Stromal cell of bone marrow (primary cell): ENCODE measurements at places on chromosomes 1 and 21.
A peak's percentile ranks its signal among the peaks of the same experiment; 100 is the strongest.

DNA sequence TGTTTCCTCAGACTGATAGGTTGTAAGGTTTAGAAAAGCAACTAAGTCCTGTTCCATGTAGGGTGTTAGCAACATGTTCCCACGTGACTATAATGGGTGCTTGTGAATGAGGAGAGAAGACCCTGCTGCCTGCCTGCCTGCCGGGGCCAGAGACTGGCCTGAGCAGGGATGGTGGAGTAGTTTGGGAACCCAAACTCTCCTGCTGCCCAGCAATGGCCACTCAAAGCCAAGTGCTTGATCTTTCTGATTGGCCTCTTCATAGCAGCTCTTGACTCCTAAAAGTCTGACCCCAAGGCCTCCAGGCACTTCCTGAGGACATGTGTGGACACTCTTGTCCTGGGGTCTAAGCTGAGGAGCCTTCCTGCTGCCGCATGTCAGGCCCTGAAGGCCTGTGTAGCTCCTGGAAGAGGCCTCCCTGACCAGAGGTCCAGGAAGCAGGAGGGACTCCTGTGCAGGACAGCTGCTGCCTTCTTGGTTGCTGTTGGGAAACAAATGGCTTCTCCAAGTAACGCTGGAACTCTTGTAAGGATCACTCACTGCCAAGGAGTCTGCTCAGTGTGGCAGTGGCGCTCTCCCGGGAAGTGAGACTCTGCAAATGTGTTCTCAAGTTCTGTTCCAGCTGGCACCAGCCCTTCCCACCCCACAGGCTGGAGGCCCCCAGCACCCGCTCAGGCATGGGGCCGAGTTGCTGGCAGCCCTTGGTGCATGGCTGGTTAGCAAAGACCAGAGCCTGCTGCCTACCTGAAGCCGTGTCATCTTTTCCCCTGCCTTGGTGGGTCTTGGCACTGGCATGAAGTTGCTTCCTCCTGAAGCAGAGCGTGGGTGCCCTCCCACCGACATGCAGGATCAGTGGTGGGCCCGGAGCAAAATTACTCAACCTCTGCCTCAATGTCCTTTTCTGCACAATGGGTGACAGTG lies 35.5 kb downstream of the MAN1C1 start:
- DNase-seq = no peak

DNA sequence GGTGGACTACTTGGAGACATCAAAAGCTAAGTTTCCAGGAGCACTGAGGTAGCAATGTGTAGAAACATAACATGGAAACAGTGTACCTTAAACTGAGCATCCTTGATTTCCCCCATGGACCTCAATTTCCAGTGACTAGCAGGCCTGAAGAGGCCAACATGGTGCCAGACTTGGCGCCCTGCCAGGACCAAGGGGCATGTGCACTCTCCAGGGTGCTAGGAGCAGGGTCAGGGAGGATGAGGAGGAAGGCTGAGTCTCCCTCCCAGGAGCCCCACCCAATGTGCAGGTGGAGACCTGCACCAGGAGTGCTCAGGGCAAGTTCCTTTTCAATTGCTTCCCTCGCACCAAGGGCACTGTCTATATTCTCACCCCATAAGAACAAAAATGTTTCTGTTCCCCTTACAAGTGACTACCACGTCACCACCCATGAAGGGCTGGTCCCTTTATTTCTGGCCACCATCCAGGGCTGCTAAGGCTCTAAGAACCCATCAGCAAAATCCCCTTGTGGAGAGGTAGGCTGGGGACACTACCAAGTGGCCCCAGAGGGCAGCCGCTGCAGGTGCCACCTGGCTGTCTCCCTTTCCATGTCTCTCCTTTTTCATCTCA lies 39.2 kb downstream of the MX1 start:
- no peak for DNase-seq

DNA sequence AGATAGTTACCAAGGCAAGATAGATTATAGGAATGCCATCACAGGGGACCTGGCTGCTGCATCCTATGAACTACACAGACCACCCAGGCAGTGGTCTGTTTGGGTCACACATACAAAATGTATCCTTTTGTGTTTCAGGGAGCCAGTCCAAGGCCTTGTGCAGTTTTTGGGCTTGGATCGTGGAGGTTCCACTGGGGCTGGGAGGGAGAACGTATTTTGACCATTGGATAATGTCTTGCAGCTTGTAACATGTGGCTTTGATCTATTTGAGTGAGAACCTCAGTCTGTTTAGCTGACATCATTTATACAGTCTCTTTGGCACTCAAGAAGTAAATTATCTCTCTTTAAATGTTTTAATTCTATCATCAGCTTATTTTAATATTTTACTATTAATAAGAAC lies 147.3 kb downstream of the DUSP10 start:
- no peak for DNase-seq

- DNase-seq = no peak
Observed at GRCh38 chr1:118184739-118185083, 317 bp downstream of the SPAG17 start.

GRCh38 chr1:33014464-33015163 lies 22.1 kb downstream of the AK2 start:
- no peak for DNase-seq

- no peak for DNase-seq
Observed at GRCh38 chr1:220971221-220971620, 92.0 kb downstream of the HLX start.

DNA sequence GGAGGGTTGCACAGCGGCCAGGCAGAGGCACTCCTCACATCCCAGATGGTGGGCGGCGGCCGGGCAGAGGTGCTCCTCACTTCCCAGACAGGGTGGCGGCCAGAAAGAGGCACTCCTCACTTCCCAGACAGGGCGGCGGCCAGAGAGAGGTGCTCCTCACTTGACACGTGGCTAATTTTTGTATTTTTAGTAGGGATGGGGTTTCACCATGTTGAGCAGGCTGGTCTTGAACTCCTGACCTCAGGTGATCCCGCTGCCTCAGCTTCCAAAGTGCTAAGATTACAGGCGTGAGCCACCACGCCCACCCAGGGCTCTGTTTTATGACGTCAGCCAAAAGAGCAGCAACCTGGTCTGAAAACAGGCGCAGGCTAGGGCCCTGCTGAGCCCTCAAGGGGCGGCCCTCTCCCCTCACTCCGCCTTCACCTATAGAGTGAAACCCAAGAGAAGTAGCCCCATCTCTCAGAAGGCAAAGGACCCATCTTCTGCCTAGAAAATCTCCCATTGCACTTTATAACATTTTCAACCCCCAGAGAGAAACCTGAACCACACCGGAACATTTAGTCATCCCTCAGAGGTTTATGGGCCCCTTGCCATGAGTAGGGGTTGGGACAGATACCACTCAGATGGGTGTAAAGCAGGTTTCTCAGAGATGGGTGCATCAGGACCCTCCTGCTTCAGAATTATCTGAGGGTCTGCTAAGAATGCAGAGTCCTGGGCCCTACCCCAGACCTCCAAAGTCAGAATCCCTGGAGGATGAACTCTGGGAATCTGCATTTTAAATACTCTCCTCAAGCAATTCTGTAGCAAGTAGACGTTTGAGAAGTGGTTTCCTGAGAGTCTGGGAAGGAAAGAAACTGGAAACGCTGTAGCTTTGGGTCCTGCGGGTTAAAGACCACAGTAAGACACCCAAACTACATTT lies 40.8 kb downstream of the CDK18 start:
- DNase-seq = no peak

DNA sequence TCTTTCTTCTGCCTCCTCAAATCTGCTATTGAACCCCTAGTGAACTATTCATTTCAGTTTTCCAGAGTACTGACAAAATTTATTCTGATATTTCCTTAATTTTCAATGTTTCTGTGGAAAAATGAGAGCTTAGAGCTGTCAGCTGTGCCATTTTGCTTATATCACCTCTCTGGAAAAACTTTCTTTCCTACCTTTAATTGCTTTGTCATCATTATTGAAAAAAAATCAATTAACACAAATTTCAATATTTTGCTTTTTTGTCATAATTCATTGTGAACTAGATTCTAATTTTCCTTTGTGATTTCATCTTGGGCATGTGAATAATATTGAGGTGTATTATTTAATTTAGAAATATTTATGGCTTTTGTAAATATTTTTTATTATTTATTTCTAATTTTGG lies 126.5 kb downstream of the C1orf94 start:
- DNase-seq = no peak

DNA sequence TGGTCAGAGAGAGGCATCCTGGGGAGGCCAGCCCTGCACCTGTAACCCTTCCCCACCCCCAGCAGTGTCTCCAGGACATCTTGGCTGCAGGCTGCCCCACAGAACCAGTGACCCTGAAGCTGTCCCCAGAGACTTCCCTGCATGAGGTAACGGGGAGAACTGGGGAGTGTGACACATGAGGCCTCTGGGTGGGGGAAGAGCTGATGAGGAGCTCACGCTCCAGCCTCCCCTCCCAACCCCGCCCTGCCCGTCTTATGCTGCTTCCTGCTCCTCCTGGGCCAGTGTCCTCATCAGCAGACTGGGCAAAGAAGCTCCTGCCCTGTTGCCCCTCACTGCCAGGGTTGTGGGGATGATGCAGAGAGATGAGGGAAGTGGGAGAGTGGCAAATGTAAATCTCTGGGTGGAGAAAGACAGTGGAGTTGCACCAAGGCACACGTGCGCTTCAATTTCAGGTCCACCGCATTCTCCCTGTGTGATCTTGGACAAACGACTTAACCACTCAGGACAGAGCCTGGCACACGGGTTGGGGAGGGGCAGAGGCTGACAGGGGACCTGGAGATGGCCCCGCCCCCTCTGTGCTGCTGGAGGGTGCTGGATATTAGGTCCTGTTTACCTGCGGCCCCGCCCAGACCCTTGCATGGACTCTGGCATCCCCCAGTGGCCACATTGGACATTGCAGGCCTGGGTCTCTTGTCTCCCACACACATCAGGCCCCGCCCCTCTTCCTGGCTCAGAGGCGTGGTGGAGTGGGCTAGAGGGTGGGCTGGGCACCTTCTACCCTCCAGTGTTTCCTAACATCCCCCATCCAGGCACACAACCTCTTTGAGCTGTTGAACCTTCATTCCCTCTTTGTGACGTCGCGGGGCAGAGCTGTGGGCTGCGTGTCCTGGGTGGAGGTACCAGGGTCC lies 12.3 kb downstream of the CLCNKB start:
- DNase-seq = peak; percentile 32

DNA sequence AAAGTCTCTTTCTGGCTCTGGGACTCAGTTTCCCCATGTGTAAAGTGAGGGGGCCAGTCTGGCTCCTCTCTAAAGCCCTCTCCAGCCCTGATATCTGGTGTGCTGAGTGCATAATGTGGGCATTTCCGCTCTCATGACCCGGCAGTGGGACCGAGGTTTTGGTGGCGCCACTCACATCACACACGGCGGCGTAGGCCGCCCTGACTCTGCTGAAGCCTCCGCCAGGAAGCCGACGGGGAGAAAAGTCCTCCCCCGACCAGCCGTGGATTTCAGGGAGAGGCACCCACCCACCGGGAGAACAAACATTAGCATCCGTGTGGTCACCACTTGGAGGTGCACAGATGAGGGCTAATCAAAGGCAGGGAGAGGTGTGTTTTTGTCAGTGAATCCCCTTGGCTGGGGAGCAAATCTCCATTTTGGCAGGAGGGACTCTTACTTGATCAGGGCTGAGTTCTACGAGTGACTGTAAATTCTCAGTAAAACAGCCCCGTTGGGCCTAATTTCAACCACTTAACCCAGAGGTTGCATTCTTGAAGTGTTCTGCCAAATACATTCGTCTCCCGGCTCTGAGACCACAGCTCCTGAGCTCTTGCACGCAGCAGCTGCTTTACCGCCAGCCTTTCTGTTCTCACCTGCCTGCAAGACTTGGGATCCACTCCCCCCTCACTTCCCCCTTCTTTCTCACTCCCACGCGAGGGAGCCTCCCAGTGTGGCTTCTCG lies 118.2 kb downstream of the FOXD2 start:
- DNase-seq = no peak

- peak; percentile 67 for DNase-seq
Observed at GRCh38 chr1:196558411-196558810, 49.8 kb downstream of the KCNT2 start.

DNA sequence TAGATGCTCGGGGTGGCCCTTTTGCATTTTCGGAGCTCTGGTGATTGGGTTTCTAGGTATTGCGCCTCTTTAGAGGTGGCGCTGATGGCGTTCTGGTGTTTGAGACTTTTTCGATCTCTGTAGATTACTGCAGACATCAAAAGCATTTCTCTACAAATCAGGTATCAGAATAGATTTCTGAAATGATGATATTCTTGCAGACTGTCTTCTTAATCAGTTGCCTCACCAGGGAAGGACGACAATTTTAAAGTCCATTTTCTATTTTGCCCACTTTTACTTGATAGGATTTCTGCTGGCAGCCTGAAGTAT lies 65.2 kb upstream of the VAMP3 start:
- DNase-seq = no peak

GRCh38 chr1:237711281-237711680 lies 179.4 kb downstream of the ZP4 start:
- DNase-seq = no peak

DNA sequence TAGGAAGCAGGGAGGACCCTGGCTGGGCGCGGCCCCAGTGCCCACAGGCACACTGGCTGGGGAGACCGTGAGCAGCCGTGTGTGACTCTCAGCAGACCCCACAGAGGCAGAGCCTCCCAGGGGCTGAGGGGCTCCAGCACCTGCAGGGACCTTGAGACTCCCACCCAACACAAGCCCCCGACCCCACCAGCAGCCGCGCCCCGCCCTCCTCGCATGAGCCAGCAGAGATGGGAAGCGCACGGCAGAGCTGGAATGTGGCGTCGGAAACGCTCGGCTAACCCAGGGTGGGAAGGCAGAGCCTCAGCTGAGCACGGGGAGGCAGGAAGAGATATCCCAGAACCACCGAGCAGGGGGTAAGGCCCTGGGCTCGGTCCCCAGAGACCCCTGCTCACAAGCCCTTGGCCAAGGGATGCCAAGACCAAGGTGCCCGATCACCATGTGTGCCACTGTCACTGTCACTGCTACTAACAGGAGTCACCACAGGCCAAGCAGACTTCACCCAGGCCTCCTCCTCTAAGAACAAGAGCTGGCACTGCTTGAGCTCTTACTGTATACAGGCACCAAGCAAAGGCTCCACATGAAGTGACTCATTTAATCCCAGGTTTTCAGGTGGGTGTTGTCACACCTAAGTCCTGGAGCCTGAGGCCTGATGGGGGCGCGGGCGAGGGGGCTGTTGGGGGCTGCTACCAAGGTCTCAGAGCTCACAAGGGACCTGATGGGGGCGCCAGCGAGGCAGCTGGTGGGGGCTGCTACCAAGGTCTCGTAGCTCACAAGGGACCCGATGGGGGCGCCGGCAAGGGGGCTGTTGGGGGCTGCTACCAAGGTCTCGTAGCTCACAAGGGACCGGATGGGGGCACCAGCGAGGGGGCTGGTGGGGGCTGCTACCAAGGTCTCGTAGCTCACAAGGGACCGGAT lies 20.1 kb downstream of the MEGF6 start:
- DNase-seq = no peak

DNA sequence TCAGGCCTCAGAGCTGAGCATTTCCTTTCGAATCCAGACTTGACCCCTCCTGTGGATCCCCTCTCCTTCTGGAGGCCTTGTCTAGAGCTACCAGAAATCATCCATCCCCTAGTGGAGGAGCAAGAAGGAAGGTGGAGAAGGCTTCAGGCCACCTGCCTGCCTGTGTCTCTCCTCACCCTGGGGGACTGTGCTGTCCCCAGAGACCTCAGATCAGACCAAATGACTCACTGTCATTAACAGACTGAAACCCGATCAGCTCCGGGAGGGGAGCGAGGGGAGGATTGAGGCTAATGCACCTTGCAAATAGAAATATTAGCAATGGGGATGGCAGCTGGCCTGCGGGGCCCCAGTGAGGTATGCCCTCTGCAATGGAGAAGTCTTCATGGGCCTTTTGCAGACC lies 2.1 kb downstream of the MYBPH start:
- DNase-seq = no peak

GRCh38 chr1:204828352-204828850 lies 42.3 kb upstream of the NFASC start:
- DNase-seq = peak; percentile 66

GRCh38 chr1:54885807-54886723 lies 930 bp downstream of the DHCR24 start:
- DNase-seq = no peak
